NCI-H69 (cell line): ENCODE measurements at places on chromosomes 11 and 22.

DNA sequence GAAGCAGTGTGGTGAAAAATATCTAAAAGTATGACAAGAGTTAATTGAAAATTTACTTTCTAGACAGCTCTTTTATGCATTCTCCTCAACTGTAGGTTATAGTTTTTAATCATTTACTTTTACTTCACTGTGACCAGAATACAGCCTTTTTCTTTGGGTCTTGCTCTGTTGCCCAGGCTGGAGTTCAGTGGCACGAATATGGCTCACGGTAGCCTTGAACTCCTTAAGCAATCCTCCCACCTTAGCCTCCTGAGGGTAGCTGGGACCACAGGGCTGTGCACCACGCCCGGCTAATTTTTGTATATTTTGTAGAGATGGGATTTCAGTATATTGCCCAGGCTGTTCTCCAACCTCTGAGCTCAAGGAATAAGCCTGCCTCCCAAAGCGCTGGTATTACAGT lies 5.3 kb downstream of the SC5D start:
- no peak for DNase-seq

- no peak for DNase-seq
These were observed 16.4 kb downstream of the ATP5MG start for GRCh38 chr11:118417801-118418200.

DNA sequence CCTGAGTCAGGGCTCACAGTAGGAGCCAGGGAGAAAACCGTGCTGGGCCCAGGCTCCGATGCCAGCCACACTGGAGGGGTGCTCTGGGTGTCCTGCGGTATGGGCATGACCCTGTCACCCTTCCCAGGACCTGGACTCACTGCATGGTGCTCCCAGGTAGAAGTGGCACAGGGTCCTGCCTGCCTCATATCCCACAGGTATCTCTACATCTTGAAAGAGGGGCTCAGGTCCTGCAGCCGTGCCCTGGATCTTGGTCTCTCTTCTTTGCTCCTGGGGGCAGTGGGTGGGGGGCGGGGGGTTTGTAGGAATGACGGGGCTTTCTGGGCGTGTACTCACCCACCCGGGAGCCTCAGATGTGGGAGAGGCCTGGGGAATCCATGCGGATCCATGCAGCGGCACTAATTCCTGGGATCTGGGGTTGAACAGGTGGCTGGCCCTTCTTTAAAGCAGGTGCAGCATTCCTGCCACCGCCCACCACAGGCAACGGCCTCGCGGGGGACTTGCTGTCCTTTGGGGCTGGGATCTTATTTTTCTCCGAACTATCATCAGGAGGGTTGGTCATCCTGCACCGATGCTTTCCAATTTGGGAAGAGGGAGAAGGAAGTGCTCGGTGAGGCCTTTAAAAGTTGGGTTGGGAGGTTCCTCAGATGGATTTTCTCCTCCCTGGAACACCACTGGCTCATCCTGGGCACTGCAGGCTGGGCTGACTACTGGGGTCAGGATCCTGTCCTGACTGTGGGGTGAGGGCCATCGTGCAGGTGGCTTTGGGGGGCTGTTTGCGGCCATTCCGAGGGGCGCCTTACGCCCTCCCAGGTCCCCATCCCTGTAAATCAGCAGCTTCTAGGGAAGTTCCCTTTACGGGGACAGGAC lies 886.4 kb downstream of the BRD1 start:
- no peak for DNase-seq

- DNase-seq, result peak; percentile 89
These were observed at the start of gene GRIA4 for GRCh38 chr11:105609832-105610781. Gene GRIA4 (plus strand): TSS chr11:105610073. CDS start chr11:105610998, 925 bp downstream.

DNA sequence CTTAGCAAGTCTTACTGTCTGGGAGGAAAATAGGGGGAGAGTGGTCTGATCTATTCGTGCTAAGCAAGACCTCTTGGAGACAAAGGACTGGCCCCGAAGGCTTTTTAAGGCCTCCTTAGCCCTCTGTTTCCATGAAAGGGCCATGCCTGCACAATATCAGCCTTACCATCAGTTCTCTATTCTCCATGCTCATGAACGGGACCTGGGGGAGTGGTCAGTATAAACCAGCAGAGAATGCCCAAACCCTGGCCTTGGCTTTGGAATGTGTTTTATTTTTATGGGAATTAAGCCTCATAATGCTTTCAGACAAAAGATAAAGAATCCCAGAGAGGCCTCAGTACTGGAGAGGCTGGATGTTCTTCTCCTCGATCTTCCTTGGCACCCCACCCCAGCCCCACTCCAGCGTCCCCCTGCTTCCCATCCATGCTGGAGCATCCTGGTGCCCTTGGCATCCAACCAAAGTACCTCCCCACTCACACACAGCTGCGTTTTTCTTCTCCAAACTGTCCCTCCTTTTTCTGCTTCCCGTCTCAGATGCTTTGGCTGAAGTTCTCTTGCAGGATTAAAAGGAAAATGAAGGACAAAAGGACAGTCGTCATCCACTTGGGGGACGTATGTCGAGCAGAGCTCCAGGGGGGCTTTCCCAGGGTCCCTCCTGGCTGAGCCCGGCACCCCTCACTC lies 18.6 kb downstream of the FXYD6 start:
- no peak for DNase-seq

- DNase-seq, result no peak
These were observed 51.1 kb downstream of the BARX2 start for GRCh38 chr11:129426776-129427175.

- no peak for DNase-seq
These were observed 2.9 kb downstream of the SF3B2 start for GRCh38 chr11:66055021-66055420.

DNA sequence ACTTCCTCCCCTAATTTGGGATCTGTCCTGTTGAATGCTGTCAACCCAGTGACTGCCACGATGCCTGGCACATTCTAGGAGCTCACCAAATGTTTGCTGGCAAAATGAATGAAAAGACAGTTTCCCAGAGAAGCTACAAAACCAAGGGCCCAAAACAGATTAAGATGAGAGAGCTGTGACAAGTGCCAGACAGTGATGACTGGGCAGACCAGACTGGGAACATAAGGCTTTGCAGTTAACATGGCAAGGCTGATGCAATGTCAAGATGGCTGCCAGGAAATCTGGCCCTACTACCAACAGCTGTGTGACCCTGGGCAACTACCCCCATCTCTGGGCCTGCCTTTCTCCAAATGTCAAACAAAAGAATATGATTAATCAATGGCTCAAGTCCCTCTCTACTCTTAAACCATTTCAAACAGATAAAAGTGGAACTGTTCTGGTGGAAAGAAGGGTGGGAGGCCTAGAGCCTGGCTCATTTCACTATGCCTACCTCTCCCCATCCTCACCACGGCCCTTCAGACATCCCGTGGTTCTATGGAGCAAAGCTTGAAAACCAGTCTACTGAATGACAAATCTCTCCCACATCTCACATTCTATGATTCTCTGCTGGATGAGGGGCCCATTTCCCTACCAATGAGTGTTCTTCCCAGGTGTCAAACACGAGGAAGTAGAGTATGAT lies 12.8 kb downstream of the AP1B1 start:
- no peak for DNase-seq

- peak; percentile 87 for DNase-seq
These were observed 18.0 kb upstream of the IL17REL start for GRCh38 chr22:50030297-50031188.

DNA sequence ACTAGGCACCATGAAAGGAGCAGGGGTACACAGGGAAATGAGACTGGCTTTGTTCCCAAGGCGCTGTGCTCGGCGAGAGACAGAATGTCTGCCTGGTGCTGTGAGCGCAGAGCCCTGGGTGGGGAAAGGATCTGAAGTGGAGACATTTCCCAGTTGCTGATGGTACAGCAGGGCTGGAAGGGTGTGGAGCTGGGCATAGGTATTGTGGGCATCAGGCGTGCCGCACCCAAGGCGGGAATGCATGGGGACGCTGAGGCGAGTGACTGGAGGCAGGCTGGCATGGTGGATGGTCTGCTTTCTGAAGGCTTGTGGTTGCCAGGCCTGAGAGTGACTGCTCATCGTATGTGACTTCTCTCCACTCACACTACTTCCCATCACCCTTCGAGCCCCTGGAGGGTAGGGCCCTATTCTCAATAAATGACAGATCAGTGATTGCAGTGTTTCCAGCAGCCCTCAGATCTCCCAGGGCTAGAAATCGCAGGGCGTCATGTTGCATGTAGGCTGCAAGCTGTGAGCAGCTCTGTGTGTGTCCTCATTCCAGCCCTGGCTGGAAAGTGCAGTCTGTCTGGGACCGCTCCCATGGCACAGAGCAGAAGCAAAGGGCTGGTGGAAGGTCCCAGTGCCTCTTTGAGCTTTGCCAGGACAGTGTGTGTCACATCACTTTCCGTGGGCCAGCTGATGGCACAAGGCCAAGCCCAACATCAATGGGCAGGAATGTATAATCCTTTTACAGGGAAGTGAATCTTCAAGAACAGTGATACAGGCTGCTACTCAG lies 67.7 kb downstream of the TBC1D22A start:
- peak; percentile 22 for DNase-seq

- no peak for DNase-seq
These were observed 56.3 kb upstream of the TNRC6B start for GRCh38 chr22:40121461-40121860.

GRCh38 chr22:19590696-19591095 lies 66.5 kb upstream of the CLDN5 start:
- no peak for DNase-seq

DNA sequence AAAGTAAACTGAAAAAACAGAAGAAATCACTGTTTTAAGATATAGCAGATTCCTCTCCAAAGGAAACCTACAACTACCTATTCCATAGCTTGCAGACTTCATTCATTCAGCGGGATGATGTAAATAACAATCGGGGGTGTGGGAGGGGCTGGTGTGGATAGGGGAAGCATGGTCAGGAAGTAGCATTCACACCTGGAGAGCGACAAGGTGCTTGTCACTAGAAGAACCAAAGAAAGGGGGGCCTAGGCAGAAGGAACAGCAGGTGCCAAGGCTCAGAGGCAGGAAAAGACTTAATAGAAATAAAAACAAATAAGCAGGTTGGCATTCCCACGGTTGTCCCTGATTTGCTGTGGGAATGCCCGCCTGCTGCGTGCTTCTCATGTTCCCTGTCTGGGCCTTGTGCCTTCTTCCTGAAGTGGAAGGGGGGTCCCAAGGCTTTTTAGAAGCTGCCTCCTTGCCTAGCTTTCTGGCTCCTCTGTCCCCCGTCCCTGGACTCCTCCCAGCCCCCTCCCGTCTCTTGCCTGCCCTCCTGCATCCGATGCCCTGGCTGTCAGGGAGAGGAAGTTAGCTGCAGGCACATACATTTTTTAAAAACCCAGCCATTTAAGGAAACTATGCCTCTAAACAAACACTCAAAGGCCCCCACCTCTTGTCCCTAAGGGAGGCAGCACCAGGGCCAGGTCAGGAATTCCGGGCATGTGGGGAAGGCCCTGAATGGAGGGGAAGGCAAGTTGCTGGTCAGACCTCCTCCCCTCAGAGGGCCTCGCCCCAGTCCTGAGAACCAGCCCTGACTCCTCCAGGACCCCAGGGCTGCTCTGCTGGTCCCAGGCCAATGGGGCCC lies 54.7 kb upstream of the PRDM11 start:
- DNase-seq, result peak; percentile 53

DNA sequence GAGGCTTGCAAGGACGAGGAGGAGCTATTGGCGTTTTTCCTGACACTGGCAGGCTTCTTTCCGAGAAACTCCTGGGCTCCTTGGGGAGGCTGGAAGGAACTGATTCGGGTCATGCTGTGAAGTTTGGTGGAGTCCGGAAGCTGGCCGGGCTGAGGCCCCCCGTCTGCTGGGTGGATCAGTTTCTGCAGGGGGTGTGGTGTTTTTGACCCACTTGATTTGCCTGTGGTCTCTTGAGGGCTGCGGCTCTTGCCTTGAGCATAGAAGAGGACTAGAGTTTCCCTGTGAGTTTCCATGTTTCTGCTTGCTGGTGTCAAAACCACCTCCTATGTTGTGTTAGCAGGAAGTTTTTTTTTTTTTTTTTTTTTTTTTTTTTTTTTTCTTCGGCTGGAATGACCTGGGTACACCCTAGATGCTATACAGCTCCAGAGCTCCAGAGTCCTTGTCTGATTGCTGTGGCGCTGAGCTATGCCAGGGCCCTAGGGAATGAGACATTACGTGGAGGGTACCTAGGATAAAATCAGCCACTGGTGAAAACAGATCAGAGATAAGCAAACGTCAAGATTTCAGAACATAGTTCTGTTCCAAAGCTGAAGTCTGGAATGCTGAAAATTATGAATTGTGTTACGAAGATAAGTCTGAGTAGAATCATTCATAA lies 728 bp downstream of the TBC1D22A start:
- peak; percentile 46 for DNase-seq

- peak; percentile 87 for DNase-seq
These were observed 12.7 kb downstream of the TMEM45B start for GRCh38 chr11:129828301-129828836.

DNA sequence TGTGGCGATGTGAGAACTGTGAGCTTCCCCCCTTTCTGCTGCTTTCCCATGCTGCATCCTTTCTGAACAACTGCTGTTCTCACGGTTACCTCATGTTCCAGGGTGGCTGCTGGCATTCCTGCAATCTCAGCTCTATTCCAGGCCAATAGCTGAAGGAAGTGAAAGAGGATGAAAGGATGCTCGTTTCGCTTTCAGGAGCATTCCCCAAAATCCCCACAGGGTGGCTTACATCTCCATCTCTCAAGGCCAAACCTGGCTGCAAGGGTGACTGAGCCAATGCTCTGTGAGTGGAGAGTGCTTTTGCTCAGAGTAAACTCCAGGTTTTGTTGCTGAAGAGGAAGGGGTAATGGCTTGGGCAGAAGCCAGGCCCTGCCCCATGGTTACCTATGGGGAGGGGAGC lies 848.2 kb downstream of the BRD1 start:
- DNase-seq, result peak; percentile 73

DNA sequence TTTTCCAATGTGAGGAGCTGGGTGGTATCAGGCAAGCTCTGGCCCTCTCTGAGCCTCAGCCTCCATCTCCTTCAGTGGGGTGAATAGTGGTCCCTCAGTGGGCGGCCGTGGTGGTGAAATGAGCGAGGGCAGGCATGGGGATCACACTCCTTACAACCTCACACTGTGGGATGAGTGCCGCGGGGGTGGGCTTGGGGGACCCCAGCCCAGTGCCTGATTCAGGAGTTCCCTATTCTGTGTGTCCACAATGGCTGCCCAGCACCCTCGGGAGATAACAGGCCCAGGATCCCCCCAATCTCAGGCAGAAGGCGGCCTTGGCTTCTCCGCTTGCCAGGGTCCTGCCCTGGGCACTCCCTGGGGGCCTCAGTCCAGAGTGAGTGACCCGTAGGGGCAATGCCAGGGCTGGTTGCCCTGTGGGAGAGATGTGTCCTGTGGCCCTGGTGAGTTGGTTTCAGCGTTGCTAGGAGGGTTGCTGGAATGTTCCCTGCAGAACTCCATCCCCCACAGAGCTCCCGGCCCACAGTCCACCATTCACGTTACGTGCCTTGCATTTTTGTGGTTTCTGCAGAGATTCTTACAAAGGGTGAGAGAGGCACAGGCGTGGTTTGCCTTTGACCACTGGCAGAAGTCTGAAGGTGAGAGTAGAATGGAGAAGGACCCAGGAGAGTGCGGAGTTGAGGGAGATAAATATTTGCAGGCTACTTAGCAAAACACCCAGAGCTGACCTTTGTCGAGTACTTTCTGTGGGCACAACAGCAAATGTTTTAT lies 2.9 kb downstream of the ALDH3B1 start:
- DNase-seq, result no peak

GRCh38 chr11:46348566-46349401 lies 1.5 kb downstream of the DGKZ start:
- peak; percentile 69 for DNase-seq
